ELF-1 (cell line): ENCODE measurements at places on chromosomes 1 and 21.

GRCh38 chr1:40783001-40783905, at the start of gene KCNQ4:
Gene KCNQ4 (plus strand): TSS chr1:40783787. CDS start chr1:40784094, 307 bp downstream.
- DNase-seq: no peak

DNA sequence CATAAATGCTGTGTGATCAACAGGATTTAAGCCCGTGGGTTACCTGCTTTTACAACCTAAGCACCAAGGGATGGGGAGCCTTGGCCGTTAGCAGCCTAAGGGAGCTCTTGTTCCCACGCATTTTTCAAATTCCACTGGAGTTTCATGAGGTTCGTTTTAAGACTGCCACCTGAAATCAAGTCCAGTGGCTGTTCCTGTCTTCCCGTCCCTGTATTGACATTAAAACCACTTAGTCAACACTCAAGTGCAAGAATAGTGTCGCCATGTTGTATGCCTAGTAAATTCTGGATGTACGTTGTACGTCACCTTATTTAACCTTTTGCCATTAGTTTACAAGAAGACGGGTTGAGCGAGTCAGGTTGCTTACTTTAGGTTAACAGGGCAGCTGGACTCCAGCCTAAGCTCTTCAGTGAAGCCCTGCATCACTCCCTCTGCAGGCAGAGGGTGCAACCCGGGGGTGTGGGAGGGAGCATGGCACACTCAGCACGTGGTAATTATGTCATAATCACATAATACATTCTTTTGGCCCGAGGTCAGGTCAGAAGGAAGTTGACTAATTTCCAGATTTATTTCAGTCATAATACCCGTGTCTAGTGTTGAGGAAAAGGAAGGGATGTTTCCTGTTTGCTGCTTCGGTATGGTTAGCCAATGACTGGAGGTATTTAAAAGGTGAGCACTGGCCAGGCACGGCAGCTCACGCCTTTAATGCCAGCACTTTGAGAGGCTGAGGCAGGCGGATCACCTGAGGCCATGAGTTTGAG, 42.5 kb downstream of the CNST start:
- DNase-seq: peak; percentile 63

DNA sequence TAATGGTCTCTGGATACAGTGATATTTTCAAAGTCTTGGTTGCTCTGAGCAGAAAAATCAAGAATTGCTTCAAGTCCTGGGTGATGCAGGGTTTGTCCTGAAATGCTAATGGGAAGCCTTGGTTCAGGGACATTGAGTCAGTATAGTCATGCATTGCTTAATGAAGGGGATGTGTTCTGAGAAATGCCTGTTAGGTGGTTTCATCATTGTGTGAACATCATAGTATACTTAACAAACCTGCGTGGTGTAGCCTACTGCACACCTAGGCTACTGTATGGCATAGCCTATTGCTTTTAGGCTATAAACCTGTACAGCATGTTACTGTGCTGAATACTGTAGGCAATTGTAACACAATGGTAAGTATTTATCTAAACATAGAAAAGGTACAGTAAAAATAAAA, 36.4 kb downstream of the TBCE start:
- DNase-seq: no peak

DNA sequence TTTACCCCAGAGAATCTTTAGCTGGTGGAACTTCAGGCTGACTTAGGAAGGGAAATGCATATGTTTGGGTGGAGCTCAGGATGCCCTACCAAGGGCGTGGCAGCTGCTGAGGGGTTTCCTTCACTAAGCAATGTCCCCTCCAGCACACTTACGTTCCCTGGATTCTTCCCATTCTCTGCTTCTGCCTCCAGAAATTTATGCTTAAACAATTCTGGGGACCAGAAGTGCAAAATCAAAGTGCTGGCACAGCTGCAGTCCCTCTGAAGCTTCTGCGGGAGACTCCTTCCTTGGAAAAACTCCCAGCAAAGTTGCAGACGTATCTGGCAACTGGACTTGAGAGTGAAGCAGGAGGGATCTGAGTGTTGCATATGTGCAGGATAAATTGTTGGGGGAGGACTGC, 402.8 kb downstream of the PCP4 start:
- DNase-seq: no peak

DNA sequence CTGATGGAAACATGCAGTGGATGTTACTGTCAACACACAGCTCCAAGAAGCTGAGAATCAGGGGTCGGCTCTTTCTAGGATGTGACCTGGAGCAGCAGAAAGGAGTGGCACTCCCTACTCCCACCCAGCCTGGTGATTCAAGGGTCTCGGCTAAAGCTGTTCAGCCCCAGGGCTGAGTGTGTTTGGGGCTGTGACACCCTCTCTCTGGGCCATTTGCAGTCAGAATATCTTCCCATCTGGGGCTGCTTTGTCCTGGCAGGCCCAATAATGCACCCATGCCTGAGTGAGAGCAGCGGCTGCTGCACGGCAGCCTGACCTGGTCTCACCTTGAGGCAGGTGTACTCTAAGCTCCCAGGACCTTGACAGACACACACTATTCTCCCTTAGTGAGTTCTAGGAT, 52.5 kb upstream of the AJAP1 start:
- no peak for DNase-seq

GRCh38 chr1:179881642-179882252, 338 bp upstream of the TOR1AIP1 start:
- DNase-seq: peak; percentile 94

GRCh38 chr1:242770366-242770765, 245.9 kb upstream of the PLD5 start:
- no peak for DNase-seq

DNA sequence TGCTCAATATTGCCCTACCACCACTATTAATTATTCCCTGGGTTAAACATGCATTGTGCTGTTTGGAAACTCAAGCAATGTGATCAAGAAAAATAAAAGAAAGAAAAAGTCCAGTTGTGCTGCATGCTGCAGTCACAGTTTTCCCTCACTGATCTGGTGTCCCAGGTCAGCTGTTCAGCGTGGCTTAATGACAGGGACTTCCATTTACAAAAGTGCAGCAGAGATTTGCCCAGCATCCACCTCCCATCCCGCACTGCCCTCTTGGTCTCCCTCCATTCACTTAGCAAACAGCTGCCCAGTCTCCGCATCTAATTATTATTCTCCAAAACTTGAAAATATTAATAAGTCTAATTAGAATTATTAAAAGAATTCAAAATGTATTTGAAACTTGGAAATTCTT, 2.0 kb upstream of the OR2T4 start:
- DNase-seq: no peak

DNA sequence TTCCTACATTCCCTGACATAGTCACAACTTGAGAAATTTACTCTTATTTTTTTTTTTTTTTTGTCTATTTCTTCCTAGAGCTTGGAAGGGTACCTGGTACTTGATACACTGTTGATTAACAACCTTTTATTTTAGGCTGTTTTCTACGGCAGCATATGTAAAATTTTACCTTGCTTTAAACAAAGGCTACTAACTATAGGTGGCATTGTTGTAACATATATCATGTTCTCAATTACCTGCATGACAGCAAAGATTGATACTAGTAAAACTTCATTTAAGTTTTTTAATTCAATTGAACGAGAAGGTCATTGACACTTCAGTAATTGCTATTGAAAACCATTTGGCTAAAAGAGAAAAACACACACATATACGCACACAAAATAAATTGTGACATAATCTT, 238.3 kb upstream of the ESRRG start:
- DNase-seq: no peak

DNA sequence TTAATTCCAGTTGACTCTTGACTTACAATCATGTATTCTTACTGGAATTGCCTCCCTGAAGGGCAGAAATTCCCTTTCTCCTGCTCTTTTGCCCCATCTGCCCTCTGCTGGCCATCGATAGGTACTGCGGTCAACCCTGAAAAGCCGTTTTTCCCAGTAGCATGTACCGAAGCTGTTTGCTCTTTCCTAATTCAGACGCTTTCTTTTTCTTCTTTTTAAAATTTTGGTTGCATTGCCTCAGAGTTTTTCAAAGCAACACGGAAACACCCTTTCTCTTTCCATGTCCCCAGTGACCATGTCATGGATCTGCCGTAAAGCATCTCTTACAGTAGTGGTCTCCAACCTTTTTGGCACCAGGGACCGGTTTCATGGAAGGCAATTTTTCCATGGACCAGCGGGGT, 164.2 kb upstream of the C1orf21 start:
- DNase-seq: peak; percentile 67

DNA sequence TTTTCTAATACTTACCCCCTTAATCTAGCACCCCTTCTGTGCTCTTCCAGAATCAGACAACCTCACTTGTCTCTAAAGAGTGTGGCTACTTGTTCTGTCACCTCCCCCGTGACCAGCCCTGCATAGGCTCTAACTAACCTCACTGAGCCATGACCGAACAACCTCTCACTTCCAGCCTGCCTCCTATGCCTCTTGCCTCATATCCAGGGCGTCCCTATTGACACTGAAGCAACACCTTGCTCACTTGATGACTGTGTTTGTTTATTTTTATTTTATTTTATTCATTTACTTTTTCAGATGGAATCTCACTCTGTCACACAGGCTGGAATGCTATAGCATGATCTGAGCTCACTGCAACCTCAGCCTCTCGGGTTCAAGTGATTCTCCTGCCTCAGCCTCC, 235.1 kb upstream of the B3GALT2 start:
- DNase-seq: no peak

DNA sequence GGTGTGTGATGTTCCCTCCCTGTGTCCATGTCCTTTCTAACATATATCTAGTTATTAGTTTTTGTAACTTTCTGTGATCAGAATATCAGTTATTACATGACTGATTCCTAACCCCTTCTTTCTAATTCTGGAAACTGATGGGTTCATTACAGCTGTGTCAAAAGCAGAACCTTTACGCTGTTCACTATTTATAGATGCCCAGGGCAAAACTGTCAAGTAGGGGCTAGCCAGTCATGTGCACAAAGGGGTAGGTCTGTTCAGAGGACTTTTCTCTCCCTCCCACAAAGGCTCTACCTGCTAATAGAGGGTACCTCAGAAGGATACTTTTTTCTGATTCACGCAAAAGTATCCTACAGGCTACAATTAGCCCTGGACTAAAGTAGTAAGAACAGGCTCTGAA, 79.2 kb downstream of the NRDC start:
- DNase-seq: no peak

DNA sequence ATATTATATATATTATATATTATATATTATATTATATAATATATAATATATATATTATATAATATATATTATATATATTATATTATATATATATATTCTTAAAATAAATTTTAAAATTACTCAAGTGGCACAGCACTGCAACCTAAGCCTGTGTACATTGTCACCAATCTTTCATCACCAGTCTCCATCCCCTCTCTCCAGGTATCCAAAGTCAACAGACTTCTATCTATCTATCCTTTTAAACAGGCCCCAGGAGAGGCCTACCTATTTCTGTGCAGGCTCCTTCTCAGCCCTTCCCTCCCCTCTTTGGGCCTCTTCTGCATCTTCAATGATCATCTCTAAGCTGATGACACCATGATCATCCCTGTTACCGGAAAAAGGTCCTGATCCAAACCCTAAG, 111.7 kb downstream of the RHOU start:
- no peak for DNase-seq

GRCh38 chr1:201666645-201667044, 127.7 kb downstream of the NAV1 start:
- no peak for DNase-seq

- no peak for DNase-seq
These were observed 157.7 kb downstream of the DSCAM start for GRCh38 chr21:40689217-40689616.

DNA sequence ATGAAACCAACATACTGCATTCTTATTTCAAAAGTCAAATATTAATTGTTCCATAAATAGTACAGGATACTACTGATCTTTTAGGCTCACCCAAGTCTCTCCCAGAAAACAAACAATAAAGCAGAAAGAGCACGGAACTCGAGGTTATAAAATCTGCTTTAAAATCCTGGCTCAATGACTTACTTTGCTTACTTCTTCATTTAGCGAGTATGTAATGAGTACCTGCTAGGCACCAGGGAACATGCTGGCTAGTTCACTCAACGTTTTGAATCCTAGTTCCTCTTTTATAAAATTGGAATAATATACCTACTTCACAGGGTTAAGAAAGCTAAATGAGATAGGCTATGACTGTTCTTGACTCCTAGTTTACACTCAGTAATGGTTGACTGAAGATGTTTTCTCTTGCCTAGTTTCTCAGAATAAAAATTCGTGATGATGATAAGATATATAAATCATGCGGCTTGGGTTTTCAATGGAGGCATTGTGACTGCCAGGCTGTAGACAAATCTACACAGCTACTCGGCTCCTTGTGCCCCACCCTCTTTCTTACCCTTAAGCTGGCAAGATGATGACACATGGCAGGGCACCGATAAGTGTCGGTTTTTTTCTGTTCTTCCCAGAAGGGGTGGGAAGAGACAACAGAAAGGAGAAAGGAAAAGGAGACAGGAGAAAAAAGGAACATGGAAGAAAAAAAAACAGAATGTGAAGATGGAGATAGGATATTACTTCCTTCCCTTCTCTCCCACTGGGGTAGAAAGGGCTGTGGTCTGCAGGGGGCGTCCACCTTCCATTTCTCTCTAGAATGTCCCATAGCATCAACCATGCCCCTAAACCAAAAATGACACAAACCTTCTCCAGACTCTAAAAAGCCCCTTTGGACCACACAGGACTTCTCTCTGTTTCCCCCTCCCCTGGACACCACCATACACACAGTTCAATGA, 507.1 kb downstream of the SMYD3 start:
- no peak for DNase-seq

- no peak for DNase-seq
These were observed 42.0 kb downstream of the ZC3H11B start for GRCh38 chr1:219570937-219571336.

GRCh38 chr1:220335668-220336067, 63.4 kb upstream of the RAB3GAP2 start:
- DNase-seq: no peak

DNA sequence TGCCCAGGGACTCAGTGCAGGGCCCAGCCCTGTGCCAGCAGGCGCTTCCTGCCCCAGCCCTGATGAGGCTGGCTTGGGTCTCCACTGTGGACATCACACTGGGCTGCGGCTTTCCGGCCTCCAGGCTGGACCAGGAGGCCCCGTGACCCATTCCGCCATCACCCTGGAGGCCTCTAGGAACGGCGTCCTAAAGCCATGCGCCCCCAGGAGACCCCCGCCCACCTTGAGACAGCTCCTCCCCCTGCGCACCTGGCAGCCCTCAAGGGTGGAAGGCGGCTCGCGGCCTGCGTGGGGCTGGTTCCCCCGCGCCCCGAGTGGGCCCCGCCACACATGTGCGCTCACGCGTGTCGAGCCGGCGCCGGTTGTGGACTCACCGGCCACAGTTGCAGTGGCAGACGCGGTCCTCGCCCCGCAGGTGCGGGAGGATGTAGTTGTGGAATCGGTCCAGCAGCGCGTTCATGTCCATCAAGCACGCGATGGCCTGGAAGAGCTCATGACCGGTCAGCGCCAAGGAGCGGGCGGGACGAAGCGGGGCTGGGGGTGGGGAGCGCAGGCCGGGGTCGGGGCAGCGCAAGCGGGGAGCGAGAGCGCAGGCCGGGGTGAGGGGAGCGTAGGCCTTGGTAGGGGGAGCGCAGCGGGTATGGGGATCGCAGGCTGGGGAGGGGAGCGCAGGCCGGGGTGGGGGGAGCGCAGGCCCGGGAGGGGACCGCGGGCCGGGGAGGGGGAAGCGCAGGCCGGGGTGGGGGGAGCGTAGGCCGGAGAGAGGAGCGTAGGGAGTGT, 924 bp downstream of the TMEM240 start:
- DNase-seq: no peak
